ENCODE measurements at places on chromosomes 11 and 22.

GRCh38 chr11:73292525-73292894 lies 15.6 kb upstream of the ARHGEF17 start:
- no peak for DNase-seq

DNA sequence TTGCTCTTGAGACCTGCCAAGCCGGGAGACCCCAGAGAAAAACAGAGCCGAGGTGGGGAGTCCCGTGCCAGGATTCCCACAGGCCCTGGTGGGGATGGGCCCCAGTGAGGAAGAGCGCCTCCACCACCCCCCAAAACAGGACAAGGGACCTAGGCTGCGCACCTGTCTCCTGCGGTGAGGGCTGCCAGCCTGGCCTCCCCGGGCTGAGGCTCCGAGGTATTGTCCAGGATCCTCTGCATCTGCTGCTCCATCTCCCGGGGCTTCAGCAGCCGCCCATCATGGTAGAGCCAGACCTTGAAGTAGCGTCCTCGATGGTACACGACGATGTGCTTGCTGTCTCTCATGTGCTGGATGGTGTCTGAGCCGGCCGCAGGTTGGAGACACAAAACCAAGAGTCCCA lies 33.3 kb upstream of the TESMIN start:
- DNase-seq, result no peak

DNA sequence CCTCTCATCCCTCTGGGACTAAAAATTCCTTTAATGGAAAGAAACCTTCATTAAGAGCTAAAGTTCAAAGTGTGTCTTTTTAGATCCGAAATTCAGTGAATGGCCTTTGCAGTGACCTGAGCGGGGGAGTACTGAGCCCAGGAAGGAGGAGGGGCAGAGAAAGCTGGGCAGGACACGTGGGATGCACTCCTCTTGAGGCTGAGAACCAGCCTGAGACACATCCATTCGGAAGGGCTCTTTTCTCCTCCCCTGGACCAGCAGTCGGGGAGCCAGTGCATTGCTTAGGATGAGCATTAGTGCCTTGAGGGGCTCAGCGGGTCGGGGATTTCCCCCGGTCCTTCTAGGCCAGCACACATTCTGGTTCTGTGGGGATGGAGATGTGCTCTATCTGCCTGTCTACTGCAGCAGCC lies 258.9 kb upstream of the B3GAT1 start:
- no peak for DNase-seq

- no peak for DNase-seq
Measured at GRCh38 chr11:90705661-90706060, 482.8 kb upstream of the CHORDC1 start.

DNA sequence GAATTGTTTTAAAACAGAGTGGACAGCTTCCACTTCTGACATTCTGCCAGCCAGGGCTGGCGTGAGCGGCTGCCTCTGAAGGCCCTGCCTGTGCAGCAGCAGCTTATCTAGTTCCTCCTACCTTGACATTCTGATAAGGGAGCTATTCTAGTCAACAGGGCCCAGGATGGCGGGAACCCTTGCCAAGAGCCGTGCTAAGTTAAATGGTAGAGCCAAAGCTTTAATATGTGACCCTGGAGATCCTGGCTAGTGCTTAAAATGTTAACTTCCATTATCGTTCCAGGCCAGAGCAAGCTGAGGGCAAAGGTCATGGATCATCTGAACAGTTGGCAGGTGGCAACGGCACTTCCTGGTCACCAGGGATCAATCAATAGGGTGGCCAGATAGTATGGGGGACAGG lies 3.5 kb downstream of the KCNJ5 start:
- no peak for DNase-seq

DNA sequence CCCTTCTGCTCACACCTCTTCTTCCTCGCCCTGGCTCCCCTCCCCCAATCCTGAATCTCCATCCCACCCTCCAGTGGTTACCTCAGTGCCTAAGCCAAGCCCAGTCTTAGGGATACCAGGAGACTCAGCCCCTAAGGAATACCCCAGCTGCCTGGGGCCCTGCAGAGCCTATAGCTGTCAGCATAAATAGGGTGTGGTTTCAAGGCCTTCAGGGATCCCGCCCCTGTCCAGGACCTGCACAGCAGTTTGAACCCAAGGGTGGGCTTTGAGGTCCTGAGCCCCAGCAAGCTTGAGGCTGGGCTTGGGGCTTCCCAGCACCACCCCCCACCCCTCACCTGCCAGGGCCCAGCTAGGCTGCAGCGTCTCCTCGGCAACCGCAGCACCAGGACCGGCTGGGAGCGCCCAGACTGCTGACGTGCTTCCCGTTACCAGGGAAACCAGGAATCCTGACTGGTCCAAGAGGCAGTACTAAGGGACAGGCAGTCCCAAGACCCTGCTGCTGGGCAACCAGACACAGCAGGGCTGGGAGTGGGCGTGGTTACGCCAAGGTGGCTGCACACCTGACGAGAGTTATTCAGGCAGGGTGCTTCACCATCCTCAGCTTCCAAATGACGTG lies 13.7 kb downstream of the APBB1 start:
- no peak for DNase-seq

- no peak for DNase-seq
Measured at GRCh38 chr22:24947881-24948280, 1.4 kb upstream of the LHFPL7 start.

DNA sequence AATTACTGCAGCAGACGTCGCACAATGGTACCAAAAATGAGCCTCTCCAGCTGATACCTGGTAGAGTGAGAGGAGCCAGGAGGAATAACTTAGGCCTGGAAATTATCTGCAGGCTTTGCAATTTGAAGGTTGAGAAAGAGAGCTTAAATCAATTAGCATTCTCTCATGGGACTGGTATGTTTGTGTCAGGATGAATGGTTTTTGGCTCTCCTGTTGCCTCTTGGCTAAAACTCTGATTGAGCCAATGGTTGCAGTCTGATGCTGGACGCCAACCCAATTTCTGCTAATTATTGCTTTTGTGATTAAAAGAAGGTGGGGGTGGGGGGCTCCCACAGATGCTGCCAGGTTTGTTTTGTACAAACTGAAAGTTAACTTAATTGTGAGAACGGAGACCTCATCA lies 12.5 kb upstream of the NELL1 start:
- DNase-seq, result no peak

DNA sequence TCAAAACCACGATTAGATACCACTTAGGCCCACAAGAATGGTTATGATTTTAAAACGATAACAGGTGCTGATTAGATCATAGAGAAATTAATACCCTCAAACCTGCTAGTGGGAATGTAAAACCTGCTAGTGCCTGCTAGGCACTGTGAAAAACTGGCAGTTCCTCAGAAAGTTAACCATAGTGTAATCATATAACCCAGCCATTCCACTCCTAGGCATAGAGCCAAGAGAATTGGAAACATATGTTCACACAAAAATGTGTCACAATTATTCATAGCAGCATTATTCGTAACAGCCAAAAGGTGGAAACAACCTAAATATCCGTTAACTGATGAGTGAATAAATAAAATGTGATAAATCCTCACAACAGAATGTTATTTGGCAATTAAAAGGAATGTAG lies 122.2 kb upstream of the SYN3 start:
- no peak for DNase-seq

GRCh38 chr22:30606455-30607299 lies at the start of gene TCN2:
TCN2 (plus strand) TSS chr22:30607174; CDS start chr22:30607332, 158 bp downstream.
- DNase-seq, result peak; percentile 71

GRCh38 chr11:105466582-105467228 lies 143.2 kb upstream of the GRIA4 start:
- DNase-seq, result peak; percentile 10

- DNase-seq, result no peak
Measured at GRCh38 chr11:75229466-75229865, 11.1 kb upstream of the TPBGL start.

GRCh38 chr22:43819931-43820640 lies 8.0 kb upstream of the EFCAB6 start:
- no peak for DNase-seq

DNA sequence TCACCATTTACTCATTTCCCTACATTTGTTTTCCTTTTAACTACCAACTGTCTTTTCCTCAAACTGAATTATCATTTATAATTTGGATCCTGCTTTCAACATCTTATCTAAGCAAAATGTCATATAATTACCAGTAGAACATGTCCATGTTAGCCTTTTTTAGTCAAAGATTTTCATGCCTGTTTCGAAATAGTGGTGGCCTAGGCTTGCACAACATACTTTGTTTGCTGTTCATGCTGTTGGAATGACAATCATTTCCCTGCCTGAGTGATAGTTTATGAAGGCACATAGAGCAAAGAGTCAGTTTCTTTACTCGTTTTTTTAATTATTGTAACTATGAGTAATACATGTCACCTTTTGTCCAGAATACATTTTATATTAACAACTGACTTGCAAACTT lies 144.3 kb upstream of the ANO3 start:
- peak; percentile 76 for DNase-seq

GRCh38 chr11:35173011-35173511 lies 34.1 kb downstream of the CD44 start:
- no peak for DNase-seq

DNA sequence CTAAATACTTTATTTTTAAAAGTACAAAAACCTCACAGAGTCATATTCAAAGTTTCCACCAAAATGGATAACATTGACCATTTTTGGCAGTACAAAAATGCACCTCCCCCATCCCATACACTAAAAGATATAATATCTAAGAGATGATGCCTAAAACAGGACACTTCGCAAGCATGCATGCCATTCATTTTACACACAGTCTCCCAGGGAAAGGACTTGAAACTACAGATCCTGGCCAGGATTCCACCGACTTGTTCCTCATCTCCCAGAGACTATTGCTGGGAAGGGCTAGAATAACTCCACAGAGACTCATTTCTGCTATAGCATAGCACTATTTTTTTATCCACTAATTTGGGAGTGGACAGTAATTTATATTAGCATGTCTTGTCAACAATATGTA lies 81.7 kb downstream of the MTNR1B start:
- DNase-seq, result no peak

- no peak for DNase-seq
Measured at GRCh38 chr22:19991645-19992451, 24.8 kb downstream of the ARVCF start.

- DNase-seq, result peak; percentile 46
Measured at GRCh38 chr11:75499423-75500190, 26.1 kb downstream of the GDPD5 start.

DNA sequence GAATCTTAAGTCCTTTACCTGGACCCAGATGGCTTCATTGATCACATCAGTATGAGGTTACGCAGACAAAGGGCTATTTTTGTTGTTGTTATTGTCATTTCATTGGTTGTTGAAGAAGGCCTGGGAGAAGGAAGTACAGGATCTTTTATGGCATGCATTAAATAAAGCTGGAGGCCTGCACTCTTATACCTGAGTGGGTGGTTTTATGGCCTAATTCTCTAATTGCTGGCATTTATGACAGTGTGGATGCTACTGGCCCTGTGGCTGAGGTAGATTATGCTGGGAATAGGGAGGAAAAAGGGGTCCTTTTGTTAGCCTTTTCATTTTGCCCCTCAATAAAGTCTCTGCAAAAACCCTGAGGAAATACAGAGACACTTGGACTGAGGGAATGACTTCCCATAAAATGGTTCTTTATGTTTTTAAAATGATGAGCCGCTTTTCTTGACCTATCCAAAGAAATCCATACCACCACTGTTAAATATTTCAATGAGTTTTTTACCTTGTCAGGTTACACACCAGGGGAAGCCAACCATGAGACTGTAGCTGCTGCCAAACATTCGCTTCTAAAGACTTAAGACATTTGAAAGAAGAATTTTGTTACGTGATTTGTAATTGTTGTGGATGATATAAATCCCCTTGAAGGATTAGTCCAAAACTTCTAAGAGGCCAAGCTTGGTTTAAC lies 6.8 kb downstream of the KMT2A start:
- no peak for DNase-seq

- DNase-seq, result no peak
Measured at GRCh38 chr11:38332046-38332445, 1734.0 kb upstream of the RAG2 start.

DNA sequence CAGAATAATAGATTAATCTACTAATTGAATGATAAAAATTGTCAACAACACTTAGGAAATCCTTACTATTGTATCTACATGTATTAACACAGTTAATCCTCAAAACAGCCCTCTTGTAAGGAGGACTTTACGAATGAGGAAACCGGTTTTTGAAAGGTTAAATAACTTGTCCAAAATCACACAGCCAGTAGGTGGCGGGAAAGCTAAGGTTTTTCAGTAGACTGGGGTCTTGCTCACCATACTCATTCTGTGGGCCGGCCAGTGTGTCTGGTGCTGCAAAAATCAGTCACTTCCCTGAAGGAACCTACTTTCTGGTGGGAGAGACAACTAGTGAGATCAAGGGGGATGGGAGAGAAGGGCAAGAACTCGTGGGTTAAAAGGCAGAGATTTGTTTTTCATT lies 3.8 kb downstream of the DCPS start:
- no peak for DNase-seq

GRCh38 chr11:85826116-85826855 lies 15.3 kb upstream of the SYTL2 start:
- no peak for DNase-seq

- DNase-seq, result no peak
Measured at GRCh38 chr22:17269607-17270261, 50.5 kb upstream of the ADA2 start.

DNA sequence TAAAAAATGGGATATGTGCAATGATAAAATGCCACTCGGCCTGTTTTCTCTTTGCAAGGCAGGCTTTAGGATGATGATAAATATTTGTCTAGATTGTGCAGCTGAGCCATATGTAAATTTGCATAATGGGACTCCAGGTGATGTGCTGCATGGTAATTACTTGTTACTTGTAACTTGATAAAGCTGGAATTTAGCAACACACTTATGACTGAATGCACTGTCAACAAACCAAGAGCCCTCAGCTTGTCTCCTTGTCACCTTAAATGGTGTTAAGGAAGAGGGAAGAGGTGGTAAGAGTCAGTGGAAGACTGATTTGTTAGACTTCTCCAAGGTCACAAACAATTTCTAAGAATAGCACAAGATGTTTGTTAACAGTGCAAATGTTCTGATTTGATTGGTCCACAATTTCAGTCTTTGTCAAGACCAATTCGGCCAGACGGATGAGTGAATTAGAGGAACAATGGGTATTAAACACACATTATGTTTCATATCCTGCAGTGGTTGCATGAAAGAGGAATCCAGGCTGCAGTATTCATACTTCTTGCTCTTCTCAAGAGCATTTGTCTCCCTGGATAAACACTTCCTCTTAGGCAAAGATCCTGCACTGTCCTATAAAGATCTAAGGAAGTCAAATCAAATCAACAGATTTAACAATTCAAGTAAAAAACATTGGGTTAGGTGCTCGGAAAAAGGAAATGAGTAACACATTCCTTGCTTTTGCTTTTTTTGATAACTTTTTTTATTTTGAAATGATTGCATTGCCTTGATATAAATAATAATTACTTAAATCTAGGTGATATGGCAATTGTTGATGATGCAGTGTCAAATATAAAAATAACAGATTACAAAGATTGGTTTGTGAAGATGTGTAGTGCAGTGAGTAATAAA lies 448.3 kb upstream of the DDI1 start:
- DNase-seq, result no peak

GRCh38 chr11:72760539-72761405 lies 8.6 kb upstream of the ARAP1 start:
- no peak for DNase-seq

GRCh38 chr11:128919216-128919615 lies 23.5 kb downstream of the TP53AIP1 start:
- no peak for DNase-seq

All from kidney glomerular epithelial cell (primary cell).